ENCODE measurements at places on chromosomes 1 and 21.

GRCh38 chr21:25647647-25648046 is 8.6 kb downstream of the JAM2 start:
- DNase-seq, result no peak

DNA sequence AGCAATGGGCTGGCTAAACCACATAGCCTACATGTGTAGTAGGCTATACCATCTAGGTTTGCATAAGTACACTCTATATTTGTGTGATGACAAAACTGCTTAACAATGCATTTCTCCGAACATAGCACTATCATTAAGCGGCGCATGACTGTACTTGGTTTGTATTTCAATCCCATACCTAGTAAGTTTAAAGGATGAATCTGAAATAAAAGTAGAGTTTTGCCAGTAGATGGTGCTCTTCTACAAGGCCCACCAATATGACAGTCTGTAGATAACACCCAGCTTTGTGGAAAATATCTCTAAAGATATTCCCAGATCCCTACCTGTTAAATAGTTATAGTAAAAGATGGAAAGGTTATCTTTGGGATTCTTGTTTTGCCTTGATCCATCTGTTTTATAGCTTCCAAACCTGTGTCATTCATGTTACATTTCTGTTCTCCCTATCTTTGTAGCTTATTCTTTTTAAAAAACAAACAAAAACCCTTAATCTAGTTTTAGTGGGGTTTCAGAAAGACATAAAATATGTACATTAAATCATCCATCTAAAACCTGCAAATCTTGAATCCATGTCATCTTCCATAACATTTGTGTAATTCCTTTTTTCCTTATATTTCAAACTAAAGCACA is 33.9 kb upstream of the ASPM start:
- no peak for DNase-seq

DNA sequence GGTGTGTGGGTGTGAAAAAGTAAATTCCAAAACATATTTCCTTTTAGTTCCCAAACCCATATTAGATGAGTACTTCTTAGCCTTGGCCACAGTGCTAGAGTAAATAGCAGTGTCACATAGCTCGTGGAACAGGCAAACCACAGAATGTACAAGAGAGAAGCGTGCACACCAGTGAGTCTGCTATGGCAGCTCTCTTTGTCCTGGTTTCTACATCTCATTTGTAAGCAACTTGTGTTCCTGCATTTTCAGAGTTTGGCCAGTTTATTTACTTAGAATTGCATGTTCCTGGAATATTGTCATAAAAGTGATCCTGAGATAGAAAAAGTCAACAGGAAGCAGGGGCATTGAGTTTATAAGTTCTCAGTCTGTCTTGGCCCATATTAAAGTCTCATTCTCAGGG is 142.1 kb downstream of the DHRS3 start:
- DNase-seq, result peak; percentile 80

- DNase-seq, result no peak
These were observed 52.6 kb upstream of the NHLH2 start for GRCh38 chr1:115893545-115893944.

DNA sequence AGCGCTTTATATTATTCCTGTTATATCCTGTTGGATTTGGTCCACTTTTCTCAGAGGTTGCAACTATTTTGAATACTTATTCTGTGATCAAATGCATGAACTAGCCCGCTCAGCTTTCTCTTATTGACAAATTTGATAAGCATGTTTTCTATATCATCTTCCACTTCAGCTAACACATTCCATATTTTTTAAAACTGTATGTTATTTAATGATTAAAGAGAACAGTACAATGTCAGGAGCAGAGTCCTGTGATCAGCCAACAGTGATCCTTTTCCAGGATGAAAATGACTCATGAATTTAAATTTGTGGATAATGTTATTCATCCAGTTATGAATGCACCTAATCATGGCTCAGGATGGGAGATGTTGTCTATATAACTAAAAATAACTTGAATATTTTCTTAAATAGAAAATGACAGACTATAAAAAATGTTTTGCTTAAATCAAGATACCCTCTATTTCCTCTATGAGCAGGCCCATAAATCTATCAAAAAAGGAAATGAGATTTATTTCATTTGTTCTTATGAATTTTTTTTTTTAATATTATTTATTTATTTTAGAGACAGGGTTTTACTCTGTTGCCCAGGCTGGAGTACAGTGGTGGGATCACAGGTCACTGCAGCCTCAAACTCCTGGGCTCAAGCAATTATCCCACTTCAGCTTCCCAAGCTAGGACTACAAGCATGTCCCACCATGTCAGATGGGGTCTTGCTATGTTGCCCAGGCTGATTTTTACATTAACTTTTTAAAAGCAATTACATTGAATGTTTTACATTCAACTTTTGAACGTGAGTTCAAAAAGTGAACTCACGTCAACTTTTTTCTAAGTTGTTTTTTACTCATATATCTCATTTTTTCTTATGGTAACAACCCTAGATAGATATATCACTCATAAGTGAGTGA is 12.5 kb downstream of the BPNT1 start:
- DNase-seq, result no peak

- DNase-seq, result peak; percentile 87
These were observed at the start of gene HPCAL4 for GRCh38 chr1:39691383-39692151. HPCAL4 (minus strand) TSS chr1:39691433; CDS start chr1:39684603, 6,830 bp downstream.

GRCh38 chr1:244414543-244414942 is 37.2 kb downstream of the ADSS2 start:
- DNase-seq, result no peak

Measured in prostate gland (tissue), 2 donors.